ENCODE measurements at places on chromosomes 6 and 20.

GRCh38 chr20:21133404-21133803 is 7.5 kb downstream of the KIZ start:
- DNase-seq = no peak

DNA sequence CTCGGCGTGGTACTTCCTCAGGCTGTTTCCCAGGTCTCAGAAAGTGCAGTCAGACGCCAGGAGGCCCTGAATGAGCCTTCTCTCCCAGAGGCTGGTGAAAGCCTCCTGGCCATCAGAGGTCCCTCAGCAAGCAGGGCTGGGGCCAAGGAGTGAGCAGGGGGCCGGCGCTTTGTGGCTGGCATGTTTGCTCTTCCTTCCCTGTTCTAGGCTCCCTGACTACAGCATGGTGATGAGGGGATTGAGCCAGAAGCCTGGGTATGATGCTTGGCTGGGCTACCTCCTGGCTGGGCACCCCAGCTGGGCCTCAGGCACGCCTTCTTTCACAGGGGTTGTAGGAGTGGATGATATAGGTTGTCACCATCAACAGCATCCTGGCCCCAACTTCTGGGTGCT is 11.7 kb upstream of the DNAJC5 start:
- no peak for DNase-seq

DNA sequence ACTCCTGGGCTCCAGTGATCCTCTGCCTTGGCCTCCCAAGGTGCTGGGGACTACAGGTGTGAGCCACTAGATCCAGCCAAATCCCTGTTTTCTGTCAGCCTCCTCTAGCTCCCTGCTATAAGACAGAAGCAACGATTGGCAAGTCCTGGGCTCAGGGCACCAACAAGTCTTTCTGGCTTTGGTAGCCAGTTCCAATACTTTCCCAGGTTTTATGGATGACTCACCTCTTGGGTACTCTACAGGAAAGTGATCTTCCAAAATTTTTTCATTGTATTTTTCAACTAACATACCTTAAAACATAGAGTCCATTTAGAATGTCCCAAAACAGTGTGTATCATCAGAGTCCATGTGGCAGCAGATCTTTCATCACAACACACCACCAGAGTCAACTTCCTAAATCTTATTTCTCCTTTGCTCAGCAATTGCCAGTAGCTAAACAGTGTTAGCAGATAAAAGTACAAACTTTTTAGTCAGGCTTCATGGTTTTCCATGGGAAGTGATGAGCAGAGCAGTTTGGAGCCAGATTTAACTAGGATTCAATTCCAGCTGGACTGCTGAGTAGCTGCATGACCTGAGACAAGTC is 13.3 kb downstream of the GABBR1 start:
- no peak for DNase-seq

- no peak for DNase-seq
These were observed 215.9 kb downstream of the CLVS2 start for GRCh38 chr6:123211777-123212545.

- no peak for DNase-seq
These were observed 316.2 kb downstream of the ADGRB3 start for GRCh38 chr6:68951270-68951669.

GRCh38 chr20:35027301-35027700 is 65.3 kb downstream of the TRPC4AP start:
- no peak for DNase-seq

All from IMR-90 (cell line).